Cardiac septum (tissue), 1 donor: ENCODE measurements at places on chromosomes 7 and 10. TPM values are rescaled to one million over a fixed set of nuclear protein-coding genes. Genes with fewer than 3 reads are reported as not detected.

GRCh38 chr7:11228515-11228914 is 254.8 kb downstream of the PHF14 start:
- DNase-seq, result no peak

GRCh38 chr7:55374213-55374612 is 9.1 kb downstream of the LANCL2 start:
- DNase-seq, result no peak

DNA sequence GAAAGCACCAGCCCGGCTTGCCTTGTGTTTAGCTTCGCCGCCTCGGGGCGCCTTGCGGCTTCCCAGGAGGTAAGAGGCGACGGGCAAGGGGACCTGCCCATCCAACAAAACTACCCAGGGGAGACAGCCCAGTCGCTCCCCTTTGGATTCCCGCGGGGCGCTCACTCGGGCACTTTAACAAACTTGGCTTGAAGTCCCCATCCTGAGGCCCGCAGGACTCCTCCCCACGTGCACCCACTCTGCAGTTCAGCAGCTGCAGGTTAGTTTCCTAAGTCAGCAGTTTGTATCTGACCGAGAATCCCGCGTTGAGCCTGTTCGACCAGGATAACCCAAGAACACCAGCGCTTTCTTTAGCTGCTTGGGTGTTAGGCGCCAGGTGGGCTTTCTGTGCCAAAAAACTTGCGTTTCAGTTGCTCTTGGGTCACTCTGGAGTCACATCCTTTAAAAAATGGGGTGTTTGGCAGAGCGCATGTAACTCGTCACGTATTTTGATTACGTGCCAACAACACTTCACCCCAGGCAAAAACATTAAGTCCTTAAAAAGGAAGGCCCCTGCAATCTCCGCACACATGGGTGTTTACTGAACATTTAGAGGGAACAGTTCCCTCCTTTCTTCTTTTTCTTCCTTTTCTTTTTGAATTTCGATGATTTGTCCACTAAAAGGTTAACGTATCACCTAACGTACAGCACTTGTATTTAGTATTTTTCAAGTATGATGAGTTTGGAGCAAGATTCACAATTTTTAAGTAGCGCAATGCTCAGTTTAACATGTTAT is 876 bp downstream of the DNAH11 start:
- DNase-seq, result no peak

DNA sequence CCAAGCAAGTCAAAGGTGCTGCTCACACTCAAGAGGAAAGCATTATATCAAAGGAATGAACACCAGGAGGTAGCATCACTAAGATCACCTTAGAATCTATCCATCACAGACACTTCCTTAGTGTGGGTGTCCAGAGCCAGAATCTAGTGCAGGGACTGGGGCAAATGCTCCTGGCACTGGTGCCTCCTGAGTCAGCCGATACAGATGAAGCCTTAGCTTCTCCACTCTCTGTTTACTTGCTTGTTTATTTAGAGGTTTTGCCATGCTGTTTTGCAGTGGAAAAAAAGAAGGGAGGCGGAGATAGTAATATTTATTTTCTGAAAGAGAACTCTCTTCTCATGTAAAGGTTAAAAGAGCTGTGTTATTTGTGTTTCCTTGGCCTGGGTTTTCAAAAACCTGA is 303.1 kb downstream of the WDR11 start:
- no peak for DNase-seq

GRCh38 chr10:1774796-1775195 is 37.5 kb upstream of the ADARB2 start:
- DNase-seq, result no peak

DNA sequence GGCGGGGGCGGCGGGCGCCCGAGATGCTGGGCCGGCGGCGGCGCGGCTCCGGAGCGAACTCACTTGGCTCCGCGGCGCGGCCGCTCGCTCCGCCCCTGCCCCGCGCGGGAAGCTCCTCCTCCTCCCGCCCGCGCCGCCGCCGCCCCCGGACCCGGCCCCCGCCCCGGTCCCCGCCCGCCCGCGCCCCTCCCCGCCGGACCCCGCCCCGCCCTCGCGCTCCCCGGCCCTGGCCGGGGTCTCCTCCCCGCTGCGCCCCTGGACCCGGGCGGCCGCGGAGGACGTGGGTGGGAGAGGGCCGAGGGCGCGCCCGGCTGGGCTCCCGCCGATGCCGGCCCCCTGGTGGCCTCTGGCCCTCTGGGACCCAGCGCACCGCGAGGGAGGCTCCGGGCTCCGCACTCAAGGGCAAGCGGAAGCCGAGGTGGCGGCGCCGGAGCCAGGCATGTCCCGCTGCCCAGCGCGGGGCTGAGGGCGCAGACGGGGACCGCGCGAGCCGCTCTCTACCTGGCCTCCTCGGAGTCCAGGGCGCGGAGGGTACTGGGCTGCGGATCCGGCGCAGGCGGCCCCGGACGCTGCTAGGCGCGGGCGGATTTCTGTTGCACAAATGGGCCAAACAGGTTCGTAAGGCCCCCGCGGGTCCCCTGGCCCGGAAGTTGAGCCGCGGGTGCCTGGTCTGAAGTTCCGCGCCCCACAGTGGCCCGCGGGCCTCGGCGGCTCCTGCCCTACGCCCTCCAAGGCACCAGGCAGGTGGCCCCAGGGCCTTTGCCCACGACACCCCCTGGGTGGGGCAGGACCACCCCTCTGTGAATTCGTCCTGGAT is at the start of gene TCERG1L:
TCERG1L (minus strand) TSS at position 61 of the 817 bp plus-strand sequence. CDS start 86 bp downstream, outside the sequence.
- DNase-seq, result no peak

- DNase-seq, result no peak
These were observed 33.1 kb upstream of the TBX20 start for GRCh38 chr7:35286986-35287385.

Gene CYCS
- 494 TPM for total RNA-seq

Gene UNCX
- not detected for total RNA-seq

Gene CDHR1
- total RNA-seq, result 1.3 TPM

Gene ATP6V0E2
- total RNA-seq, result 80.2 TPM
